ENCODE measurements at places on chromosomes 2 and 18.

DNA sequence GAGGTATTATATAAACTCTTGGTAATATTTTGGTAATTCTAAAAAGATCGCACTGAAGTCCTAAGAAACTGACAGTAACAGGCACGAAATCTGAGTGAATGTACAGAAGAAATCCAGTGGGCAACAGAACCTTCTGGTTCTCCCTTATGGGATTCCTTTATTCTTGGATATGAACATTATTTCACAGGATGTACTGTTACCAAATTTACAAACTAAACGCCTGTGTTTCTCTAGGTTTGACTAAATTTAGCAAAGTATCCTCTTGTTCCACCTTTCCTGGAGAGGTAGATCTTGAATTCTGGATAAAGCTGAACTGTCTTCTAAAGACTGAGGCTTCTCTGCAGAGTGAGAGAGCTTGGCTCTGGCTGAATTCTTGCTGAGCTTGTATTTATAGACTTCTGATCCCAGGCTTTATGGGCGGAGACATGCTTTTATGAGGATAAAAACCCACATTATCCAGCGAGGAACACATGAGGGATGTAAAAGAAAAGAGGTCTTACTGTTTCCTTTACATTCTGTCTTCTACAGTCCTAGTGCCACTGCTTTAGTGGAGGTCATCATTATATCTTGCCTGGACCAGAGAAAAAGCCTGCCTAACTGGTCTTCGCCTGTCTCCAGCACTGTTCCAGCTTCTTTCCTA lies 220.8 kb downstream of the CDH2 start:
- DNase-seq = no peak

DNA sequence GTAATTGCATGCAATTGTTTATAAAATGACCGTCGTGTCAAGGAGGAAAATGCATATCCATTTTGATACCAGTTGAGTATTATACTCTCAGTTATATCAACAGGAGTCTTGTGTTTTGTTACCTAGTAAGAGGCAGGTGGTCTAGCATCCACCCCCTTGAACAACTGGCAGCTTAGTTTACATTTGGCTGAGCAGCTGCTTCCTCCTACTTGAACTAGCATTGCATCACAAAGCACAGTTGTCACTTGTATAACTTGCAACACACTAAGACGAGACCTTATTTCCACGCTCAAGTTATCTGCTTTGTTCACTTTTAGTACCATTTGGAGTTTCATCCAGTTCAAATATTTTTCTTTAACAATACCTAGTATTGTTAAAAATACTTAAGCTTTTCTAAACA lies 75.4 kb upstream of the UBE2E3 start:
- peak; percentile 5 for DNase-seq

- DNase-seq = no peak
Measured at GRCh38 chr2:37652199-37652640, 19.2 kb downstream of the CDC42EP3 start.

- no peak for DNase-seq
Measured at GRCh38 chr2:75464348-75464946, 96.3 kb downstream of the EVA1A start.

GRCh38 chr2:234453216-234453615 lies 43.7 kb downstream of the ARL4C start:
- DNase-seq = no peak

- no peak for DNase-seq
Measured at GRCh38 chr2:48693645-48694044, 61.9 kb downstream of the LHCGR start.

DNA sequence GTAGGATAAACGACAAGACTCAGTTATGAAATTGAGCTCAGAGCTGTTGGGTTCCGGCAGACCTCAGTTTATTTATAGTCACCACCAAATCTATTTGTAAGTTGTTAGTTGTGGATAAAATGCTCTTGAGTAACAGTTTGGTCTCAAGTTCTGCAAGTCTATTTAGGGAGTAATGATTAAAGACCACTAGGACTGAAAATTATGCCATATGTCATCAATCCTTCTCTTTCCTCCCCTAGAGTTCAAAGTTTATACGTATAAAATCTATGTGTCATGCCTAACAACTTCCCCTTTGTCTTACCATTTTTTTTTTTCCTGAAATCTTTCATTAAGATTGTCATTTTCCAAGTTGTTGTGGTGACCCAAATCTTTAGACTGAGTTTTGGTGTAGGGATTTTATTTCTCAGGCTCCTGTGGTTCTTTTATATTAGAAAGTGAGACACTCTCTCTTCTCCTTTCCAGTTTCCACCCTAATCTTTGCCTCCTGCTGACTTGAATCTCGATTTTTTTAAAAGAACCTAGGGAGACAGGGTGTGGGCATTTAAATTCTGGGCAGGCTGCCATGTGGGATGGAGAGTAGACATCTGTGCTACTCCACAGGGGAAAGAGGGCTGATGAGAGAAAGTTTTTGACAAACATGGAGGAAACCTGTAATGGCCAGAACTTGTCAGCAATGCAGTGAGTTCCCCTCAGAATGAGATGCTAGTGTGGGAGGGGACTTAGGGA lies 51.0 kb downstream of the LAMA3 start:
- DNase-seq = no peak

GRCh38 chr18:59359576-59359952 lies 499 bp upstream of the LMAN1 start:
- no peak for DNase-seq

DNA sequence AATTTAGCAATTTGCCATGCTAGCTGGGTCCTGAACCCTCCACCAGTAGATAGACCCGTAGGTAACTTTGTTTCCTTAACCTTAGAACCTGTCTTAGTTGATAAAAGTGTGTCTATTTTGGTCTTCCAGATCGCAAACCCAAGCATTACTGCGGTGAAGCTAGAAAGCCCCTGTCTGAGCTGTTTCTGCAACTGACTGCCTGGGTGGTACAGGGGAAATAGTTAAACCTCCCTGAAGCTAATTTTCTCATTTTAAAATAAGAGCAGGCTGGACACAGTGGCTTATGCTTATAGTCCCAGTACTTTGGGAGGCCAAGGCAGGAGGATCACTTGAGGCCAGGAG lies 101.7 kb upstream of the MSH2 start:
- DNase-seq = no peak

- no peak for DNase-seq
Measured at GRCh38 chr2:171515672-171516298, 6.5 kb upstream of the CYBRD1 start.

DNA sequence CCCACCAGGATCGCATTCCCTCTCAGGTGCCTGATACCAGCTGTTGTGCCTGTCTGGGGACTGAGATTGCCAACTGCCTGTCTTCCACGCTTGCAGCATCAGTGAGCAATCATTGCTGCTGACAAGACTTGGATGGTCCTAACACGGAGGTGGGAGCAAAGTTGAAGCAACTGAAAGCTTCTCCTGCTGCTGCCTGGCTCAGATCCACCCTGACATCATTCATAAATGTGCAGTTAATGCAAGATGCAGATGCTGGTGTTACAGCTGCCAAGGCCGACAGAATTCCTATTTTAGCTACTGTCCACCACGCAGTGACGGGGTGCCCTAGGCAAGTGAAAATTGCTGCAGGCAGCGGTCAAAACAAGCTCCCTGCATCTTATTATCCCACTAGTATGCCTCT lies 131.4 kb downstream of the VWC2L start:
- no peak for DNase-seq

DNA sequence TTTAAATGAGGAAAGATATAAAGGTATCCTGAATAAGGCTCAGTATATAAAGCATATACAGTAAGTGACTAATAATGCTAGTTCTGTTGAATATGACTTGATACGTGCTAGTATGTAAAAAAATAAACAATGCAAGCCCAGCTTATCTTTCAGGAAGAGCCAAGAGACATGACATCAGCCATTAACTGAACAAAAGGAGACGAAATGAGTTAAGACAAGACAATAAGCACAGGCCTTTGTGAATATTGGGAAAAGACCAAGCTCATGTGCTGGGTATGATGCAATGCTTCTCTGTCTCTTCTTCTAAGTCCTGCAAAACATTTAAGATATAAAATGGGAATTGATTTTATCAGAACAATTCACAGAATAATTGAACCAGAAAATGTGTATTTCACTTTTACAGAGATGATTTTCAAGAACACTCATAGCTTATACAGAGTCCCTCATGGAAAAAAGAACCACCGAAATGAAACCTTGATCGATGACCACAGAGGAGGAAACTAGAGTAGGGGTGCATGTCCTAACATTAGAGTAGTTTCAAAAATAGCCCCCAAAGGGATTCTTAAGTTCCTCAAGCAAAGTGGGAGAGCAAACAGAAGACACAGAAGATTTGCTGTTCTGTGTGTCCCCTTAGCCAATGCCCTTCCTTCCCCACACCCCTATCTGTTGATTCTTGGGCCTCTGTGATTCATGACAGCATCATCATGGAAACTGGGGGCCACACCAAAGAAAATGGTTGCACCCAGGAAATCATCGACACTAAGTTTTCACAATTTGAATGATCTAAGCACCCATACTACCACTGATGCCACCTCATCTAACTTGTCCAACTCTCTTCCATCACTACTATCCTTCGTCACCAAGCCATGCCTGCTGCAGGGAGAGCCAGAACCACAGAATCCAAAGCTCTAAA lies 68.0 kb upstream of the CRIM1 start:
- no peak for DNase-seq

- DNase-seq = no peak
Measured at GRCh38 chr18:652131-652530, 5.3 kb upstream of the TYMS start.

DNA sequence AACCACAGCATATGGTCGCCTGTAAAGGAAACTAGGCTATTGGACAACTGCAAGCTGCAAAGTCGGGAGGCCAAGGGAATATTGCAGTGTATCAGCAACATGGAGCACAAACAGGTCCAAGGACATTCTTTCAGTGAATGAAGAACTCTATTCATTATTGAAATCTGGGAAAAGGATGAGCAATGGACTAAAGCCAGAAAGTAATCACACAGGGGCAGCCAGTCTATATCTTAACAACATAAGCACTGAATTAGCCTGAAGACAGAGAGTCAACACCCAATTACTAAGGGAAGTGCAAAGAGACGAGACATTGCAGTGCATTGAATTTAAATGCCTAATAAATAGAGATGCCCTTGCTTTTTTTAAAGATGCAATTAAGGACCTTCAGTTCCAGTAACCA lies 615.5 kb upstream of the SETBP1 start:
- no peak for DNase-seq

- DNase-seq = no peak
Measured at GRCh38 chr2:12834239-12834638, 117.5 kb downstream of the TRIB2 start.

GRCh38 chr2:134207589-134208209 lies 46.2 kb upstream of the MGAT5 start:
- peak; percentile 8 for DNase-seq

- DNase-seq = no peak
Measured at GRCh38 chr2:68767031-68767961, 32.7 kb downstream of the ARHGAP25 start.

DNA sequence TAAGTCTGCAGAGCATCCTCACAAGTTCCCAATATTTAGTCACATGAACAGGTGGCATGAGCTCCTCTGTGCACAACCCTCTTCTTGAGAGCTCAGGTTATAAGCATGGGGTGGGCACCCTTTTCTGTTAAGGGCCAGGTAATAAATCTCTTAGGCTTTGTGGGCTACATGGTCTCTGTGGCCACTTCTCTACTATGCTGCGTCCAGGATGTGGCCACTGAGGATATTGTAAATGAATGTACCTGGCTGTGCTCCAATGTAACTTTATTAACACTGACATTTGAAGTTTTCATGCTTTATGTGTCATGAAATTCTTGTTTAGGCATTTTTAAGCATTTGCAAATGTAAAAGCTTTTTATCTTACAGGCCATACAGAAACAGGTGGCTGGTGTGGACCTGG lies 116.8 kb upstream of the ST6GAL2 start:
- DNase-seq = no peak

DNA sequence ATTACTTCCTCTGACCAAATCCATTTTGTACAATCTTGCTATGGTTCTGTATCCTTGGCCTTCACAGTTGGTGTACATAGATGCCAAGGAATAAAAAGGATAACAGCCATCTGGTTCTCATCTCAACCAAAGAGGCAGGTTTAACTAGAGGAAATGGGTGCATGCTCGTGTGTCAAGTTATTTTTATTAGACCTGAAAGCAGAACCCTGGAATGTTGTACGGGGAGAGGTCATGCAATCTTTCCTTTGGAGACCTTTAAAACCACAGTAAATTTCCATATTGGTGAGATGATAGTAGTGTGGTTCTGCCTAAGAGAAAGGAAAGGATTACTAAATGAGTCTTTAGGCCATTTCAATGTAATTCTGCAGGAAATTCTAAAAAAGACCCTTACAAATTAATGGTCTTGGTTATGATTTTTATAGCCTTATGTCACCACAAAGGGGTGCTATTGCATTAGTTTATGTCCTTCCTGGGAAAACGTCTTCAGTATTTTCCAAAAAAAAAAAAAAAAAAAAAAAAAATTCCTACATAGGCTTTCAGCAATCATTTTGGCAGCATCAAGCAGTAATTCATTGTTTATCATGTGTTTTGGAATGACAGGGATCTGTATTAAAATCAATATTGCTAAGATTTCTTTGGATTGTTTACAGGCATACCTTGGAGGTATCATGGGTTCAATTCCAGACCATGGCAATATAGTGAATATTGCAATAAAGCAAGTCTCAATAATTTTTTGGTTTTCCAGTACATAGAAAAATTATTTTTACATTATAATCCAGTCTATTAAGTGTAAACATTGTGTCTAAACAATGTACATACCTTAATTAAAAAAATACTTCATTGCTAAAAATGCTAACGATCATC lies 270.8 kb downstream of the NYAP2 start:
- DNase-seq = no peak

DNA sequence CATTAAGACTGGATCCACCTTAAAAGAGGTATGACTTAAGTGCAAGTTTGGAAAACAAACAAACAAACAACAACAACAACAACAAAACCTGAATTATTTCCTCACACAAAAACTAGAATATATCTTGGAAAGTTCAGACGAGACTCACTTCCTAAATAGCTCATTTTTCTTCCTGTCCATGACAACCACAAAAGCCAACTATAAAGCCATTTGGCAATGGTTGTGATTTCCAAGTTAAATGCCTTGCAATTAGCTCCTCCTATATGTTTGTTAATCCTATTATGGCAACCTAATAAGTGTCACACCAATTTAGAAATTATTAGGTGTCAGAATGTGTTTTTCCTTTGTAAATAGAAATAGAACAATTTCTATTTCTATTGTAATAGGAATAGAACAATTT lies 91.6 kb upstream of the ARL5A start:
- DNase-seq = no peak

GRCh38 chr18:77393519-77393918 lies 143.9 kb downstream of the GALR1 start:
- no peak for DNase-seq

GRCh38 chr2:55763721-55764120 lies 70.1 kb upstream of the PNPT1 start:
- no peak for DNase-seq
